Bone marrow (tissue), 2 donors: ENCODE measurements at places on chromosomes 4 and X.

- no peak for DNase-seq
Observed at GRCh38 chr4:89357787-89358186, 50.2 kb upstream of the GPRIN3 start.

DNA sequence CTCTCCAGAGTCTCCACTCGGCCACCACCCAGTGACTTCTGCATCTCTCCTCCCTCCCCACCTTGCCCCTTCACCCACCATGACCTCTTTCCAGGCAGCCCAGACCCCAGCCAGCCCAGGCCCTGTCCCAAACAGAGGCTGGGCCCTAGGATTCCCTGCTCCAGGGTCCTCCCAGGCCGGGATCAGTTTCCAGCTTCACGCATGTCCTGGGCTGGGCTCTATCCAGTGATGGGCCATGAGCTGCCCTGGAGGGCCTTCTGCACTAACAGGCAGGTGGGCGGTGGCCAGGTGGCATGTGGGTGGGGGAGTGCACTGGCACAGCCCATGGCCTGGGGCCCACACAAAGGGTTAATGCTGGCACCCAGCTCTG is 20.4 kb upstream of the ADD1 start:
- DNase-seq, result no peak

DNA sequence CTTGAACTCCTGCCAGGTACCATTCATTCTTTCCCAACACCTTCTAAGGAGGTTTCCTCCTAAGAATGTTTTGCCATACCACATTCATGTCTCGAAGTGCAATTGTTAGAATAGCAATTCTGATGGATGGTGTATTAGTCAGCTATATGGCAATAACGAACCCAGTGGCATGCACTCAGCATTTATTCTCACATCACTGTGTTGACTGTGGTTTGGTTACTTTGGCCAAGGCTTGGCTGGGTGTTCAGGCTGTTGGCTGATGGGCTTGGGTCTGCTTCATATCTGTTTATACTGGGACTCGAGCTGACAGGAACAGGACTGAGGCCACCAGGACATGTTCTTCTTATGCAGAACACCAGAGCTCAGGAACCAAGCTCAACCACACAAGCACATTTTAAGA is 31.7 kb downstream of the PSAPL1 start:
- no peak for DNase-seq

GRCh38 chrX:150926791-150927190 is 28.3 kb upstream of the CD99L2 start:
- DNase-seq, result no peak

DNA sequence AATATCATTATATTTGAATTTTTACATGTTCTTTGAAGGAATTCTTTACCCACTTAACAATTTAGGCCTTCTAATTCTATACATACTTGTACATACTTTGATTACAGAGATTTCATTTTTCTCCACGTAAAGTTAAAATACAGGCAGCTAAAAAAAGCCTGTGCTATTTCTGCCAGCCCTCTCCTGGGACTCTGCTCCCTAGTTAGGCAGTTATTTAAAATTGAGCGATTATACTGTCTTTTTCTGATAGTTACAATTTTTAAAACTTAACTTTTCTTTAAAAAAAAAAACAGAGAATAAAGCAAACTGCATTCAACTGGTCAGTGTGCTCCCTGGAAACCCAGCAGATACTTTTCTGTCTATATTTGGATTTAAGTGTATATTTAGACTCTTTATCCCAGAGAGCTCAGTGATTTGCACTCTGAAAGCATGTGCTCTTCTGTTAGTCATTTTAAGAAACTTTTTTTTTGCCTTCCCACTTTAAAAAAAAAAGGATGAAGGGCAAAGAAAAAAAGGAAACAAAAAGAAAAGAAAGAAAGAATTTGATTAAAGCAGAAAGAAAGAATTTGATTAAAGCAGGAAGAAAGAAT is 18.1 kb upstream of the FAM241A start:
- no peak for DNase-seq

GRCh38 chr4:67201334-67201733 is 344.0 kb downstream of the CENPC start:
- DNase-seq, result no peak

DNA sequence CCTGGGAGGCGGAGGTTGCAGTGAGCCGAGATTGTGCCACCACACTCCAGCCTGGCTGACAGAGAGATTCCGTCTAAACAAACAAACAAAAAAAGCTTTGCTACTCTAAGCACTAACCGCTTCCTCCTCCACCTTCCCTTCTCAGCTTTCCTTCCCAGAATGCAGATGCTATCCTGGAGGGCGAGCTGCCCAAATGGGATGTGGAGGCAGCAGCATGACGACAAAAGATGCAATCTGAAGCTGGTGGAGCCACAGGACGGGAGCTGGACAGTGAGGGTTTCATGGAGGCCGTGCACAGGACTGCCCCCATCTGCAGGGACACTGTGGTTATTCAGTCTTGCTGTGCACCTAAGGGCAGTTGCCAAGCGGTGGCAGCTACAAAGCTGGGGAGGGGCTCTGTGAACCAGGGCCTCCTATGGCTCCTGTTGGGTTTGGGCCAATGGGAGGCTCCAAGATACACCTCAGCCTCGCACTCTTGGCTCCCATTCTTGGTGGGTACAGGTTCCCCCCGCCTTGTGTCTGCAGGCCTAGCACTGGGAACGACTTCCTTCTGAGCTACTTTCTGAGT is 47.4 kb downstream of the WDR1 start:
- no peak for DNase-seq

DNA sequence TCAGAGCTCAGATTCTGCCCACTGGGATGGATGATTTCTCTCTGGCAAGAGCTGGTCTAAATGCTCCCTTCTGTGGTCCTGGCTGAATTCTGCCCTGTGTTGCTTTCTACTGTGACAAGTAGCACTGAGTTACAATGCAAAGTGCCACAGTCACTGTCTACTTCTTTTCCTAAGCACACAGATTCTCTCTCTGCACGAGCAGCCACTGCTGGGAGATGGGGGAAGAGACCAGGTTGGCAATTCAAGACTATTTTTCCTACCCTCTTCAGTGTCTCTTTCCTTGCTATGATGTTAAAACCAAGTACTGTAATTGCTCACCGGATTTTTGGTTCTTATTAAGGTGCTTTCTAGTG is 45.5 kb downstream of the STAP1 start:
- DNase-seq, result no peak

GRCh38 chrX:96843566-96843965 is 40.1 kb upstream of the RPA4 start:
- DNase-seq, result no peak

GRCh38 chrX:153903991-153904957 is at the start of gene AVPR2:
Gene AVPR2, plus strand, starts transcription at chrX:153904673. Its CDS starts 473 bp downstream, at chrX:153905146.
- DNase-seq, result no peak

DNA sequence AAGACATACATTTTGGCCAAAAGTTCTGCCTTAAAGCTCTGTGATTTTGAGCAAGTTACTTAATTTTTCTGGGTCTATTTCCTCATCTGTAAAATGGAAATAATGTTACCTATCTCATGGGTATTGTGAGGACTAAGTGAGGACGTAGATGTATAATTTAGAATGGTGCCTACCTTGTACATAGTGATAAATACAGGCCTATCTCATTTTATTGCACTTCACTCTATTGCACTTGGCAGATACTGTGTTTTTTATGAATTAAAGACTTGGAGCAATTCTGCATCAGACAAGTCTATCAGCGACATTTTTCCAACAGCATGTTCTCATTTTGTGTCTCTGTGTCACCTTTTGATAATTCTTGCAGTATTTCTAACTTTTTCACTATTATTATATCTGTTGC is 50.9 kb upstream of the RAB9B start:
- DNase-seq, result no peak

DNA sequence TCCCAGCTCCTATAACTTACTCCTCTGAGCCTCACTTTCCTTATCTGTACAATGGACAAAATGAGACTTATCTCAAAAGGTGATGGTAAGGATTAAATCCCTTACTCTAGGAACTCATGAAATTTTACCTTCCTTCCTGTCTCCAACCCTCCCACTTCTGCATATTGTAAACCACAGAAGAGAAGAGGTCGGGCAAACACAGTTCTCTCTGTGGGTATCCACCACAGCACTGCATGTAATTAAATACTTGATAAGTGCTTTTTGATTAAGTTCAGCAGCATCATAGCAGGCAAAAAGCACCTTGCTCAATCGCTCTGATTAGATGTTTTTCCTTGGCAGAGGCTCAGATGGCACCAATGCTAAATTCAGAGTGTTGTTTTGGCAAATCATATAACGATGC is 17.3 kb upstream of the TMEM192 start:
- no peak for DNase-seq

GRCh38 chr4:141706445-141706844 is 70.1 kb downstream of the IL15 start:
- no peak for DNase-seq

DNA sequence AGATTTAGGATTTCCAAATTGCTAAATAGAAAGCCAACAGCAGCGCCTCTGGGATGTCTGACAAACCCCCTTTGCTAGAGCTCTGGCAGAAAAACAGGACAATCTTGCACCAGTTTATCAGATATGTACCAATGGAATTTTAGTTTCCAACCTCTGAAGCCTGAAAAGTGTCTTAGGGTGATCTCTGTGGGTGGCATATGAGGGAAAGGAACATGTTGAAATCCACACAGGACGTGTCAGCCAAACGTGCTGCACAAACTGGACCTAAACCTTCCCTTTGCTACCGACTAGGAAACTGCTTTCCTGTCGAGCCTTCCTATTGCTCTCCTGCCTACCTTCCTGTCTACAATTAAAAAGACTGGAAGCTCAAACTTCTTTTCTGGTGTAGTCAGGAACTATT is 53.5 kb downstream of the REELD1 start:
- DNase-seq, result no peak

DNA sequence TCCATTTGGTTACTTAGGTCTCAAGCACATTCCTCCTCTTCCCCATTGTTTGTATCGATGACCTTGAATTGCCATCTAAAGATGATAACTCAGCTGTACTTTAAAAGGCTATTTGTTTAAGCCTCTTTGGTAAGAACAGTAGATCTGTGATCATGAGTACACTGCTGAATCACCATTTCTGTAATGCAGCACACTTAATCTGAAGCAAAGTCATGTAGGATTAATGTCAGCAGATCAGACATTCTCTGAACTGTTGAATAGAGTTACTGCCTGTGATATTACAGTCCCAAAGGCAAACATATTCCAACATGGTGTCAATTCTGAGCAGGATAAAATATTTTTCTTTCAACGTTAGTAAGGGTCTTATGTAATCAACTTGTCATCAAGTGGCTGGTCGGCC is 631.6 kb downstream of the TECRL start:
- no peak for DNase-seq

DNA sequence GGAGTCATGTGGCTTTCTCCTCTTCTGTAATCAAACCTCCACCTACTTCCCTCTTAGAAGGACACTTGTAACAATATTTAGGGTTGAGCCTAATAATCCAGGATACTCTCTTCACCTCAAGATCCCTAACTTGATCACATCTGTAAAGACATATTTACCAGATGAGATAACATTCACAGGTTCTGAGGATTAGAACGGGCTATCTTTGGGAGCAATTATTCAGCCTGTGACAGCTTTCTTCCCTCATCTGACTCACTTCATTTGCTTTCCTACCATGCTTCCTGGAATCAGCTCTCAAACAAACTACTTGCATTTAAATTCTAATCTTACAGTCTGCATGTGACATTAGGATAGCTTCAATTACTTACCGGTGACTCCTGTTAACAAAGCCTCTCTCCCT is 133.5 kb upstream of the NDST3 start:
- DNase-seq, result no peak

- DNase-seq, result no peak
Observed at GRCh38 chr4:140688711-140689598, 67.2 kb downstream of the TBC1D9 start.

- DNase-seq, result no peak
Observed at GRCh38 chrX:77493677-77494553, 46.7 kb downstream of the FGF16 start.

GRCh38 chr4:113941836-113942235 is 37.6 kb downstream of the ARSJ start:
- no peak for DNase-seq

DNA sequence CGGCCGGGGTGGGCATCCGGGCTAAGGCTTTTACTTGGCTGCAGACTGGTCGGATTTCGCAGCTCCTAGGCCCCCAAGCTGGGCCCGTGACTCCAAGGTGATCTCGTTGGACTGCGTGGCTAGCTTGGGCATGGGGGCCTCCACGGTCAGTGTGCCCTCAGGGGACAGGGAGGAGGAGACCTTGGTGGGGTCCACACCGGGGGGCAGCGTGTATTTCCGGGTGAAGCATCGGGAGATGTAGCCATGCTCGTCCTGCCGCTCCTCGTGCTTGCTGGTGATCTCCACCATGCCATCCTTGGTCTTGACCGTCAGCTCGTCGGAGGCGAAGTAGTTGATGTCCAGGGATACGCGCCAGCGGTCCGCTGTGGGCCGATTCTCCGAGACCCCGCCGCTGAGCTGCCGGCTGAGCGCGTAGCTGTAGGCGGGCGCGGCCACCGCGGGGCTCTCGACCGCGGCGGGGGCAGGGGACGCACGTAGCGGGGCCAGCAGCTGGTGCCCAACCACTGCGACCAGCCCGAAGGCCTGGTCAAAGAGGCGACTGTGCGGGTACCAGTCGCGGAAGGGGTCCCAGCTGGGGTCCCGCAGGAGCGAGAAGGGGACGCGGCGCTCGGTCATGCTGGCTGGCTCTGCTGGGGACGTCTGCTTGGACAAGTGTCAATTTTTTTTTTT is 881 bp upstream of the CACNA1F start:
- DNase-seq, result no peak

GRCh38 chrX:118594697-118595420 is 99.2 kb downstream of the DOCK11 start:
- no peak for DNase-seq

DNA sequence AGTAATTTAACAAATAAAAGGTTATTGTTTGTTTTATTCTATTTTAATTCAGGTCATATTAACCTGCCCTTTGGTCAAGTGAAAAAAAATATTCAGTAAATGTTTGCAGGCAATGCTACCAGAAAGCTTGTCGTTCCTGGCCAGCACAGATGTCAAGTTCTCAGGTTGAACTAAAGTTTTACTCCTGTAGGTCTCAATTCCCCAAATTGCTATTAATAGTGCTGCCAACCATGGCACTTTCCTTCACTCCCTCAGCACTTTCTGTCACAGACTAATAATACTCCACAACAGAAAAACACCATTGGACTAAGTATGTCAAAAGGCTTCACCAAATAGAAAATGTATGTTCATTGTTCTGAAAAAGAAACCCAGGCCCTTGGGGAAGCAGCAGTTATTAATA is 79.2 kb upstream of the C4orf54 start:
- DNase-seq, result no peak

GRCh38 chr4:187004628-187005027 is 281.0 kb upstream of the FAT1 start:
- DNase-seq, result no peak

- no peak for DNase-seq
Observed at GRCh38 chrX:125778261-125778660, 387.8 kb downstream of the DCAF12L2 start.

DNA sequence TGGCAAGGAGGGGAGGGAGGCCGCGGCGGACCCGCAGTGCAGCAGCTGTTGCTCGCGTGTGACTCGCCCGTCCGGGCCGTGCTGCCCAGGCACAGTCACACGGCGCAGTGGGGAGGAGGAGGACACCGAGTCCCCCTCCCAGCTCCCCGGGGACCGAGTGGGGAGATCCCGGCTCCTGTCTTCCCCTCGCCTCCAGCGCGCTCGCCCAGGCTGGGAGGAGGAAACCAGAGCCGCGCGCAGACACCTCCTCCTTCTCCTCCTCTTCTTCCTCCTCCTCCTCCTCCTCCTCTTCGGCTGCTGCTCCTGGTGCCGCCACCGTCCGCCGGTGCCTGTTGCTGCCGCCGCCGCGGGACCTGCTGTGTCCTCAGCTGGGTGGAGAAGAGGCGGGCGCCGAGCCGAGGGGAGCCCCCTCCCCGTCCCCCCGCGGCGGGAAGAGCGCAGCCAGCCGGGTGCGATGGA is at the start of gene TBC1D1:
Gene TBC1D1 (plus strand): TSS at position 284 of the 459 bp plus-strand sequence. CDS start 11,012 bp downstream, outside the sequence.
- peak; percentile 33 for DNase-seq

- DNase-seq, result no peak
Observed at GRCh38 chr4:102723511-102723910, 37.3 kb downstream of the MANBA start.
